Cortex of kidney (tissue), 1 donor: ENCODE measurements at places on chromosomes 16 and 17.

DNA sequence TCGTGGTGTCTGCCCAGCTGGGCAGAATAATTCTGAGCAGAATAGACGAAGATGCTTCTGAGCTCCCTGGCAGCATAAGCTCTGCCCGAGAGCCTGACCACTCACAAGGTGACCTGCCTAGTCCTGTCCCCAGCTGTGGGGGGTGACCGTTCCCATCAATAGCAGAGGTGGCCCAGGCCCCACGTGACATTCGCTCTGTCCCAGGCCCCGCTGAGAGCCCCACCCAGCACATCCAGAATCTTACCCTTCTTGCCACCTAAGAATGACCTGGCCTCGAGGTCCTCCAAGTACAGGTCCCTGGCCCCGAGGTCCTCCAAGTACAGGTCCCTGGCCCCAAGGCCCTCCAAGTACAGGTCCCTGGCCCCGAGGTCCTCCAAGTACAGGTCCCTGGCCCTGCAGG lies 695 bp upstream of the TMEM204 start:
- no peak for DNase-seq

DNA sequence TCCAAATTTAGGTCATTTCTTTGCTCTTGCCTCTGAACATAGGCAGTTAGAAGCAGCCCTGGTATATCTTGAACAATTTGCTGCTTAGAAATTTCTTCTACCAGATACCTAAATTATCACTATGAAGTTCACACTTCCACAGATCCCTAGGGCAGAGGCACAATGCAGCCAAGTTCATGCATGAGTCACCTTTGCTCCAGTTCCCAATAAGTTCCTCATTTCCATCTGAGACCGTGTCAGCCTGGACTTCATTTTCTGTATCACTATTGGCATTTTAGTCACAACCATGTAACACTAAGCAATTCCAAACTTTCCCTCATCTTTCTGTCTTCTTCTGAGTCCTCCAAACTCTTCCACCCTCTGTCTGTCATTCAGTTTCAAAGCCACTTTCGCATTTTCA lies 45.0 kb downstream of the KCNJ16 start:
- DNase-seq: no peak

- no peak for DNase-seq
These were observed 184.4 kb upstream of the HS3ST3A1 start for GRCh38 chr17:13785981-13786598.

DNA sequence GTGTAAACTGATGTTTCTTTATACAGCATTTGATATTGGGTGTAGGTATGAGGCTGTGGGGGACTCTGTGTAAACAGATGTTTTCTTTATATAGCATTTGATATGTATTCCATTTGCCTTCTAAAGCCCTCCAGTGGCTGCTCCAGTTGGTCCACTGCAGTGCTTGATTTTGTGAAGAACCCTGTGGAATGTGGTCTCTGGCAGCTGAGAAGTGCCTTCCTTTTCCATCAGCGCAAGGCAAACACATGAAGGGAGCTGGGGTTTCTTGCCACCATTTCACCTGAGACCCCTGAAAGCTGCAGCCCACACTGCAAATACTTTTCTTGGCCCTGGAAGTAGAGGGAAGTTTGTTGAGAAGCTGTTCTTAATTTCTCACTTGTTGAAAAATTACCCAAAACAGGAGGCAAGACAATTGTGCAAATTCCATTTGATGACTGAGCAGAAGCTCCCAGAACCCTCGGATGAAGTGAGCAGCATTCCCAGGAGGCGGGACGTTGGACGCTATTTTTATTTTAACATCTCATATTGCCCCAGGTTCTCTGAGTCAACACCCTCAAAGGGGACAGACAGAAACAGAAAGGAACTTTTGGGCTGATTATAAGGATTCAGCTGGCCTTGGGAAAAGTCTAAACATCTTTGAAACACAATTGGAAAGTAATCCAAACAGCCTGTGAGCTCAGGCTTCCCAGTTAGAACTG lies 158.5 kb upstream of the RPH3AL start:
- no peak for DNase-seq

DNA sequence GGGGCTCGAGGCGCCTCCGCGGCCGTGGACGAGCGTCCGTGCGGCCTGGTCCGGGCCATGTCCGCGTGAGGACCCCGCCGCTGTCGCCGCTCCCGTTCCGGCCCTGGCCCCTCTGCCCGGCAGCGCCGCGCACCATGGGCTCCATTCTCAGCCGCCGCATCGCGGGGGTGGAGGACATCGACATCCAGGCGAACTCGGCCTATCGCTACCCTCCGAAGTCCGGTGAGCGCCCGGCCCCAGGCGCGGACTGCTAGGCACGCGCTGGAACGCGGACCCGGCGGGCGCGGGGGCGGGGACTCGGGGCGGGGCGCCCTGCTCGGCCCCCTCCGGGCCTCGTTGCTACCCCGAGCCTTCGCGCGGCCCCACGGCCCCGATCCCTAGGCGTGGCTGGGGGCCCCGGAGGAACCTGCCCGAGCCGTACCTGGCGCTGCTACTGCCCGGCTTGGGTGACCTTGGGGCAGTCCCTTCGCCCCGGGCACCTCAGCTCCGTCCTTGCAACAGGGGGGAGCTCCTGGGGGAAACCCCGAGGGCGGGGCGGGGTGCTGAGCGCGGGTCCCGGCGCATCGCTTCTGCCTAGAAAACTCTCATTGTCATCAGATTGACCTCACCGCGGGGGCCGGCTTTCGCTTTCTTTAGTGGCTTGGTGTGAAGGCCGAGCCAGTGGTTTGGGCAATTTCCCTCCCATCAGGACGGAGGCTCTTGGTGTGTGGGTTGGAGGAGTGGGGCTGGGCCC lies 367 bp downstream of the MGRN1 start:
- DNase-seq: no peak

- no peak for DNase-seq
These were observed 12.2 kb downstream of the HIC1 start for GRCh38 chr17:2067048-2067561.

DNA sequence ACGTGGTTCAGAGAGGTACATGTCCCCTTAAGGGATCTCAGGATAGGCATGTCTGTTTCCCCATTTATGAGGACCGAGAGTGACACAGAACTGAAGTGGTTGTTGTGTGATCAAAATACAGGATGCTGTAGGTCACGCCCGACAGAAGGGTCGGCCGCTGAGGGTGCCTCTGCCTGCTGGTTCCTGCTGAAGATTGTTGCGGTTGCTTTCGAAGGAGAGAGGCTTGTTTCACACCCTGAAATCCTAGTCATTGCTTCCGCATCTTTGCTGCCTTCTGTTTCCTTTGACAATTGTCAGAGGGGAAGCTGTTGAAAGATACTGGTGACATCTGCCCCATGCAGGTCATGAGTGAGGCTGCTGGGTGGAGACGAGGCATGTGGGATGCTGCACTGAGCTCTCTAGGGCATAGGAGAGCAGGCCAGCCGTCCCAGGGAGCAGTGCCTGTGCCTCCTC lies 3.8 kb upstream of the NAT9 start:
- DNase-seq: no peak

- DNase-seq: no peak
These were observed 17.3 kb downstream of the MRPS23 start for GRCh38 chr17:57832314-57833178.

- no peak for DNase-seq
These were observed 2.0 kb downstream of the MAF start for GRCh38 chr16:79598348-79599181.

- DNase-seq: no peak
These were observed at the start of gene BAIAP3 for GRCh38 chr16:1333149-1333812. BAIAP3 (plus strand) TSS chr16:1333645; CDS start chr16:1338550, 4,905 bp downstream.

DNA sequence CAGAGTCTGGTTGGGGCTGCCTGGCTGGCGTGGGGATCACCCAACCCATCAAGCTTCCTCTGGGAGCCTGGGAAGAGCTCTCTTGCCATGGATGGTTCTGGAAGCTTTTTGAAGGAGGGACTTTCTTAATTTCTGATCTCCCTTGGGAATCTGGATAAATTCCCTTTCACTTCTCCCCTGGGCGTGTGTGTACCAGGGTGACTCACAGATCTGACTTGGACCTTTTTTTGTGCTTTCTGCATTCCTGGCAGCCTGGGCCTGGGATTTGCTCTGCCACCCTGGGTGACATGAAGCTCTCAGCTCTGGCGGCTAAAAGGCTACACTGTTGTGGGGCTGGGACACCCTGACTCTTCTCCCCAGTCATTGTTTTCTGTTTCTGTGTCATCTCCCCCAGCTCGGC lies 70.1 kb downstream of the ABCC1 start:
- no peak for DNase-seq

DNA sequence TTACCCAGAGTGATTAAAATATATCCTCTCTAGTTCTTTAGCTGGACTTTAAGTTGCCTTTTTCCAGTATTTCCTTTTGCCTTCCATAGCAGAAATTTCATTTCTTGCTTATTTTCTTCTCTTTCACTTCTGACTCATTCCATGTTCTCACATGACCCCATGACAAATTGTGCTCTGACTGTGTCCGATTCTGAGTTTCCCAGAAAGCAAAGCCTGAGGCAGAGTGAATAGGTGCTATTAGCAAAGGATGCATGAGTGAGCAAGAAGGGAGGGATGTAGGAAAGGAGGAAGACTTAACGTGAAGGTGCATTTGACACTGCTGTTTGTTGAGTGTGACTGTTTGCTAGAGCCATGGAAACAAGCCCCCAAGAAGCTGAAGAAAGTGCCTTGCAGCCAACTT lies 82.6 kb upstream of the CNTNAP4 start:
- no peak for DNase-seq

- no peak for DNase-seq
These were observed 9.2 kb downstream of the SCGB1C2 start for GRCh38 chr17:146546-146945.

- DNase-seq: no peak
These were observed 605.8 kb upstream of the GOT2 start for GRCh38 chr16:59339871-59340270.

DNA sequence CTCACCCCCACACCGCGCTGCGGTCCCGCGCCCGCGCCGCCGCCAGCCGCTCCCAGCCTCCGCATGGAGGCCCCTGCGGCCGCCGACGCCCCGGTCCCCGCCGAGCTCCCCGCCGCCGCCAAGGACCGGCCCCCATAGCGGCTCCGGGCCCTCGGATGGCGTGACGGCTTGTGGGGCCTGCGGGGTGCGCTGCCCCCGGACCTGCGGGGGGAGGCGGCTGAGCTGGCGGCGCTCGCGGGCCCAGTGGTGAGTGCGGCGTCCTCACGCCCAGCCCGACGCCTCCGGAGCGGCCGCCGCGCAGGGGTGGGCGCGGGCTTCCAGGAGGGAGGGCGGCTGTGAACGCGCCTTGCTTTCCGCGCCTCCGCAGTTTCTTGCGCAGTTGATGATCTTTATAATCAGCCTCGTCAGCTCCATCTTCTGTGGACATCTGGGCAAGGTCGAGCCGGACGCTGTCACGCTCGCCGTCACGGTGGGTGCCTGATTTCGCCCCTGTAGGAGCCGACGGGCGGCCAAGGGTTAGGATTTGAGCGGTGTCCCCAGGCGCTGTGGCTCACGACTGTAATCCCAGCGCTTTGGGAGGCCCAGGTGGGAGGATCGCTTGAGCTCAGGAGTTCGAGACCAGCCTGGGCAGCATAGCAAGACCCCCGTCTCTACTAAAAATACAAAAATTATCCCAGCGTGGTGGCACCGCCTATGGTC lies 46.4 kb downstream of the SLC47A1 start:
- DNase-seq: no peak

DNA sequence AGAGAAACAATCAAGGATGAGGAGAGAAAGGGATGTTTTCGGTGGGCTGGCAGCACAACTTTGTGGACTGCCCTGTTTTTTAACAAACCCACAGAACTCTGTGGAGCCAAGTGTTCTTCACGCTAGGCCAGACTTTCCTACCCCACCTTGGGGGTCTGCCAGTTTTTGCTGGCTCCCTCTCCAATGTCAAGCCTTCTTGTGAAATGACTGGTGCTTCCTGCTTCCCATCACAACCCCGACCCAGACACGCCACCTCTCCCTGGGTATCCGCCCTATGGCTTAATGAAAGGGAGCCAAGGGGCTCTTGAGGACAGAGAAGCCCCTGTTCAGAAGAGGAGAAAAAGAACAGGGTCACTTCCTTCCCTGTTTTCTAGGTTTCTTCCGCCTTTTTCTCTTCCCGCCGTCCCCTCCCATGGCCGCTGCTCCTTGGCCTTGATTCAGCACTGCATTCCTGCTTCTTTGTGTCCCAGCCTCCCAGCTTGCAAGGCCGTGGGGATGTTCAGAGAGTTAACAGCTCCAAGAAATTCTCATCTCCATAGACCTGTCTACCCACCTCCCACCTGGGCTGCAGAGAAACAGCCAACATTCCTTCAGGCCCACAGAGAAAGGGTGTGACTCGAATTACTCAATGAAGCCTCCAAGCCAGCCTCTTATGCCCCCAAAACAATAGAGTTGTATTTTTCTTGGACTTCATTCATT lies 16.5 kb upstream of the SOX9 start:
- DNase-seq: no peak

DNA sequence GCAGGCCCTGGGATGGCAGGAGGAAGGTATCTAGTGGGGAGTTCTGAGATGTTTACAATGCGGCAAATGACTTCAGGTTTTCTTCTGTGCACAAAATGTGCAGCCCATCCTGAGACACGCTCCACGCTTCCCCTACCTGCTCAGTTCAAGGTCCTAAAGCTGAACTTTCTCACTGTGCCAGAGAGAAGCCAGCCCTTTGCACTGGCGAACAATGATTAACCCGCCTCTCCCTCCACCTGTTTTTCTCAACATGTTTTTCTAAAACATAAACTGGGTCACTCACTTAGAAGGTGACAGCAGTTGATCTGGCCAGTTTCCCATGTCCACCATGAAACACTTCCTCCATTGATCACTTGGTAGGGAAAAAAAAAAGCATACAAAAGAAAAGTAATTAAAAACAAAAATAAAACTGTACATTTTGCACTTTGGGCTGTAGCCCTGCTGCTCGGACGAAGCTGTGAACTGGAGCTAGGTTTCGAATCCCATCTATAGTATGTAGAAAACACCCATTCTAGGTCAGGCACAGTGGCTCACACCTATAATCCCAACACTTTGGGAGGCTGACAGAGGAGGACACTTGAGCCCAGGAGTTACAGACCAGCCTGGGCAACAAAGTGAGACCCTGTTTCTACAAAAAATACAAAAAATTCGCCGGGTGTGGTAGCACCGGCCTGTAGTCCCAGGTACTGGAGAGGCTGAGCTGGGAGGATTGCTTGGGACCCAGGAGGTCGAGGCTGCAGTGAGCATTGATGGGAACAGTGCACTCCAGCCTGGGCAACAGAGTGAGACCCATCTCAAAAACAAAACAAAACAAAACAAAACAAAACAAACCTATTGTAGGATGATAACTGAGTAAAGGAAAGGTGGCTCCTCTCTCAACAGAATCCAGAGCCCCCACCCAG lies 6.1 kb upstream of the G6PC1 start:
- DNase-seq: no peak
